ENCODE measurements at places on chromosomes 16 and 17. TPM values are rescaled to one million over a fixed set of nuclear protein-coding genes. Genes with fewer than 3 reads are reported as not detected.

CHAD gene
- not detected for total RNA-seq

PLXDC1 gene
- 4.5 TPM for total RNA-seq

DNA sequence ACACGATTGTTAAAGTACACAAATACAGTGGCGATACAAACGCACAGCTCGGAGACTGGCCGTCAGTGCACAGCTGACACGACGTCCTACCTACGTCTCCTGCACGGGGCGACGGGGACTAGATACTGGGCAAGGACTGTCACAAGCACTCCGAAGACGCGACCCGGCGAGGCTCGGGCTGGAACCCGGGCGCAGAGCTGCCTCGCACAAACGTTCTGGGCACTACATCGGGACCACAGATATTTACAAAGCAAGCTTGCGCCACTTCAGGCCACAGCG lies 13.8 kb downstream of the SLC16A3 start:
- H3K4me3 ChIP-seq: no peak overlapping the region
- H3K27ac ChIP-seq: peak overlapping the region; percentile 92
- H3K36me3 ChIP-seq: no peaks in the 10 kb centered on the region
- peak; percentile 61 for DNase-seq
- peaks cover 84% of the 10 kb centered on the region for H3K4me1 ChIP-seq
- H3K27me3 ChIP-seq: no peaks in the 10 kb centered on the region

- H3K27ac ChIP-seq: peak overlapping the region; percentile 93
- no peaks in the 10 kb centered on the region for H3K36me3 ChIP-seq
- DNase-seq: no peak
- H3K4me3 ChIP-seq: no peak overlapping the region
- H3K4me1 ChIP-seq: peaks cover 53% of the 10 kb centered on the region
- H3K27me3 ChIP-seq: no peaks in the 10 kb centered on the region
Measured at GRCh38 chr17:4969551-4970173, 2.0 kb upstream of the SPAG7 start.
